ENCODE measurements at places on chromosomes 3 and 15.

DNA sequence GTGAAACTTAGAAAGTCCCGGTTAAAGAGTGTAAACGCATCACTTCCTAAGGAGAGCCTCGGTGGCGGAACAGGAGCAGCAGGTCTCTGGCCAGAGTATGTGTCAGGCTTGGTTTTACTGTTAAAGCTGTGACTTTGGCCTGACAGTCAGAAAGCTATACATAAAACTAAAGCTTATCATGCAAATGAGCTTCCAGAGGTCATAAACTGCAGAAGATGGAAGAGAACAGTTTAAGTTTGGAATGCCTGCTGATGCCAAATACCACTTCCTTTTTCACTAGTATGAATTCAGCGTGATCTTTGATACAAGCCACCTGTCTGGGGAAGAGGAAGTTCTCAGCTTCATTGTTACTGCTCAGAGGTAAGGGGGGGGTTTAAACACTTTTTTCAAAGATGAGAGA, 125.1 kb upstream of the CTDSPL start:
- DNase-seq: no peak

GRCh38 chr3:178436773-178437172, 99.5 kb upstream of the KCNMB2 start:
- no peak for DNase-seq

DNA sequence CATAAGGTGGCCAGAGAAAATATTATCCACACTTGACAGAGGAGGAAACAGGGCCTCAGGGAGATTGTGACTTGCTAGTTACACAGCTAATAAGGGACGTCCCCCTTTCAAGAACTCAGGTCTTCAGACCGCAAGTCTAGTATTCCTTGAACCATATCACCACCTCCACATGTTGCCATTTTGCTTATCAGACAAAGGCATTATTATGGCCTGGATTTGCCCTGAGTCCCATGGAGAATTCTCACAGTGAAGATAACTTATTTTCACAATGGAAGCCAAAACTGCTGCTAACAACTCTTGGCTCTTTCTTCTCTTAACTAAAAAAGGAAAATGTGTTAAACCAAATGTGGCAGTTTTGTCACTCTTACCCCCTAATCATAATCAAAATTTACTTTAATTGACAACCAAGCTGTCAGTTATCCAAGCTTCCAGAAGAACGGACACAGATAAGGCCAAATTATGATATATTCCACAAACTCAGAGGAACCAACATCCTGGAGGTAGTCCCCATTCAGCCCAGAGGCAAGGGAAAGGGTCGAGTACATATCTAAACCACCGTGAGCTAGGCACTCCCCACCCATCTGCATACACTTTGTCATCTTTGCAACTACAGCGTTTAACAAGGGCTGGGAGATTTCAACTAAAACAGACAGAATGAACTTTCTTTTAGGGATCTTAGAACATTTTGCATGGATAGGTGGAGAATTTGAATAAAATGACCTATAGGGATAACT, 63.6 kb upstream of the THBS1 start:
- no peak for DNase-seq

- no peak for DNase-seq
Observed at GRCh38 chr3:1962396-1963088, 136.1 kb upstream of the CNTN4 start.

DNA sequence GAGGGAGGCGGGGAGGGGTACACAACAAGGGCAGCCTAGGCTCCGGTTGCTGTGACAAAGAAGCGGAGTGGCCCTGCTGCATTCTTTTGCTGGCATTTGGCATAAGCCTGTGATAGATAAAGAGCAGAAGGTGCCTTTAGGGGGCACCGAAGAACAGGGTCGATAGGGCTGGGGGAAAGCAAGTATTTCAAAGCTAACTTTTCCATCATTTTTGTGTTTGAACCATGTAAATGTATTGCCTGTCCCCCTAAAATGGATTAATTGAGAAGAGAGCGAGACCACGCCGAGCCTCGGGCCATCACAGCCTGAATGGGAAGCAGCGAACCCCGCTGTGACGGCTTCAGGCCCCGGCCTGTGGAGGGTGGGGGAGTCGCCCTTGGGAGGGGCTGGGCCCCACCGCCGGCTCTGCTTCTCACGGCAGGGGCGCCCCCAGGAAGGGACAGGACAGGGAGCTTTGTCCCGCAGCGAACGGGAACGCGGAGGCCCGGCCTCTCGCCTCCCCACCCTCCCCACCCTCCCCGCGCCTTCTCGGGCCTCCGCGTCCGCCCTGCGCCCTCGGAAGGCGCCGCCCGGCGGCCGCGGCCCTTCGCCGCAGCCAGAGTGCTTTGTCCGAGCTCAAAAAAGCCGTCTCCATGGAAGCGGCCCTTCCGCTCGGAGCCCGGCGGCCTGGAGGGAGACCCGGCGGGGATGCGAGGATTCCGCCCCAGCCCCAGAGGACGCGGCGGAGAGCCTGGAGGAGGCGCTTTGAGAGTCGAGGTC, 32.4 kb upstream of the ALDH1L1 start:
- DNase-seq: no peak

GRCh38 chr3:60555686-60556354, 695.4 kb downstream of the FHIT start:
- no peak for DNase-seq

DNA sequence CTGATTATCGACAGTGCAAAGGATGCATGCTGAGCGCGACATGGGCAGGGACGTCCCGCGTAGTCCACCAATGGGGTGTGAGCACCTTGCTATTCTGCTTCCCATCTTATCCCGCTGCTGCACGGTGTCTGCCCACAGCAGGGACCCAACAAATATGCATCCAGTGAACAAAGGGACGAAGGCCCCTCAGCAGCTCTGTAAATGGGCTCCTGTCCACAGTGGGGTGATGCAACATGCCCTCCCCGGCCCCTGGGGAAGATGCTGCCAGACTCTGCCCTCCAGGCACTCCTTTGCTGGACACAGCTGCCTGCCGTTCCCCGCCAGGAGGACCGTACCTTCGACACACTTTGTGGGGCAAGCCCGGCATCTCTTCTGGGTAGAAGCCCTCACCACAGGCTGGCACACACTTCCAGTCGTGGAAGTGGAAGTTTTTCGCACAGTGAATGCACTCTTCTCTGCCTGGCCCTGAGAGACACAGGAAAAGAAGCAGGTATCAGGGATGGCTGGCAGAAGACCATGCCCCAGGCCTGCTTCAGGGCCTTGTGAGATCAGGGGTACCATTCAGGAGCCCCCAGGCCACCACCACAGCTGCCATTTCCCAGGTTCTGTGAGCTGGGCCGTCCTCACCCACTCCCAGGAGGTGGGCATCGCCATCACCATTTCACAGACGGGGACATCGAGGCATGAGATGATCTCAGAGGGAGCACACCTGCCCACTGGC, 18.2 kb upstream of the SNRPA1 start:
- DNase-seq: no peak

GRCh38 chr3:132981719-132982118, 56.5 kb upstream of the TMEM108 start:
- DNase-seq: no peak

- no peak for DNase-seq
Observed at GRCh38 chr3:52190294-52191074, 7.5 kb upstream of the ALAS1 start.

GRCh38 chr15:73870700-73871408, 2.5 kb upstream of the TBC1D21 start:
- no peak for DNase-seq

DNA sequence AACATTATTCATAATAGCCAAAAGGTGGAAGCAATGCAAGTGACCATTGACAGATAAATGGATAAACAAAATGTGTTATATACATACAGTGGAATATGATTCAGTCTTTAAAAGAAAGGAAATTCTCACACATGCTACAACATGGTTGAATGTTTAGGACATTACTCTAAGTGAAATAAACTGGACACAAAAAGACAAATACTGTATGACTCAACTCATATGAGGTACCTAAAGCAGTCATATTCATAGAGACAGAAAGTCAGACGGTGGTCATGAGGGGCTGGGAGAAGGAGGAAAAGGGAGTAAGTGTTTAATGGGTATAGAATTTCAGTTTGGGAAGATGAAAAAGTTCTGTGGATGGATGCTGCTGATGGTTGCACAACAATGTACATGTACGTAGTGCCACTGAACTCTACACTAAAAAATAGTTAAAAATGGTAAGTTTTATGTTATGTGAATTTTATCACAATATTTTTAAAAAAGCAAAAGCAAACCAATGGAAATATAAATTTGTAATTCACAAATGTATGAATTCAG, 5.3 kb downstream of the TXNRD3 start:
- DNase-seq: no peak

Measured in T-helper 17 cell (primary cell).